ENCODE measurements at places on chromosomes 12 and 14.

DNA sequence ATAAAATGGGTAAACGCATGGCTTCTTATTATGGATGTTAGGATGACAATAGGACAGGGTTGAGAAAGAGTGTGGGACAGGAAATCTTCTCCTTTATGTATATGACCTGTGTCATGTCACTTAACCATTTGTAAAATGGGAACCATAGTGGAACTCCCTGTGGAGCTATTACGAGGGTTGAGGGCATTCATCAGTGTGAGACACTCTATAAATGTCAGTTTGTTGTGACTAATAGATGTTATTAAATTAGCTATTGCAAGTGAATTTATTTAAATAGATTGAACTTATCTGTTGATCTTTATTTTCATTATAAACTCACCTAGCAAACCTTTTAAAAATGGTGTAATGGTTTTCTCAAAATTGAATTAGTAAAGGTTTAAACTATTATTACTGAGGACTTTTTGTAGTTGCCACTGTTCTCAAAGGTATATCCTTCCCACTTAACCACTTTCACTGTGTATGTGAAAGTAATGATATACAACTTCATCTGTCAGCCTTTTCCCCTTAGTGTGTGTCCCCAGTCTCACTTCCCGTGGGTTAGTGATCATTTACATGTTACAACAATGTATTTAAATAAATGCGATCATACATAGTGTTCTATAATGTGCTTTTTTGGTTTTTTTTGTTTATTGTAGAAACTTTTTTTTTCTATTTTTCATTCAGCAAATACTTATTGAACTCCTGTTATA, 17.1 kb downstream of the HELB start:
- DNase-seq: no peak

DNA sequence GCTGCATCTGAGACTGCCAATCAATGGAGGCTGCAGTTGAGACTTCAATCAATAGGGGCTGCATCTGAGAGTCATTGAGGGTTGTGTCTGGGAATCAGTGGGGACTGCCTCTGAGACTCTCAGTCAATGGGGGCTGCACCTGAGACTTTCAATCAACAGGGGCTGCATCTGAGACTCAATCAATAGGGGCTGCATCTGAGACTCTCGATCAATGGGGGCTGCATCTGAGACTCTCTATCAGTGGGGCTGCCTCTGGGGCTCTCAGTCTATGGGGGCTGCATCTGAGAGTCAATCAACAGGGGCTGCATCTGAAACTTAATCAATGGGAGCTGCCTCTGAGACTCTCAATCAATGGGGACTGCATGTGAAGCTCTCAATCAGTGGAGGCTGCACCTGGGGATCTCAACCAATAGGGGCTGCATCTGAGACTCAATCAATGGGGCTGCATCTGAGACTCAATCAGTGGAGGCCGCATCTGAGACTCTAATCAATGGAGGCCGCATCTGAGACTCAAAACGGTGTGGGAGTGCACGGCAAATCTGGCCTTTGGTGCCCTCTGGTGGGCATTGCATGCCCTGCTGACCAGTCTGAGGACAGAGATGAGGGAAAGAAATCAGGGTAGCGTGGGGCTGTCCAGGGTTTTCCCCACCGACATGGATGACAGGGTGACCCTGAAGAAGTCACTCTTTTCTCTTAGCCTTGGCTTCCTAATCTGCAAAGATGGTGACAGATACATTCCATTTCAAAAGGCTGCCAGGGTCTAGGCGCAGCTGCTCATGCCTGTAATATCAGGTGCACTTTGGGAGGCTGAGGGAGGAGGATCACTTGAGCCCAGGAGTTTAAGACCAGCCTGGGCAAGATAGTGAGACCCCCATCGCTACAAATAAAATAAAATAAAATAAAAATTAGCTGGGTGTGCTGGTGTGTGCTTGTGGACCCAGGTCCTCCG, 41.3 kb upstream of the EIF5 start:
- peak; percentile 77 for DNase-seq

DNA sequence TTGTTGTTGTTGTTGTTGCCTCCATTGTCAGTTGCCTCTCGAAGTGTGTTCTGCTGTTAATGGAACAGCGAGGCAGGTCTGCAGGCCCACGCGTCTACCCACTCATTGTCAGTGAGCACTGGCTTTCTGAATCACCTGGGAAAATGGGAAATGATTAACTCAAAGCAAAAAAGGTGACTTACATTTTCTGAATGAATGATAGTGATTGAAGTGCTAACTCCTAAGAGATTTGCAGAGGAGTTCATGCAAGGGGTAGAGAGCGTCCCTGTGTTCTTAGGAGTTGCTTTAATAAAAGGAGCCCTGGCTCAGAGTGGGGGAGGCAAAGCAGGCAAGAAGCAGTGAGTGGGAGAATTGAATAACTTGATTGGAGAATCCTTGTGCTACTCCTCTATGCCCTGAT, 177.6 kb downstream of the CAND1 start:
- peak; percentile 11 for DNase-seq

DNA sequence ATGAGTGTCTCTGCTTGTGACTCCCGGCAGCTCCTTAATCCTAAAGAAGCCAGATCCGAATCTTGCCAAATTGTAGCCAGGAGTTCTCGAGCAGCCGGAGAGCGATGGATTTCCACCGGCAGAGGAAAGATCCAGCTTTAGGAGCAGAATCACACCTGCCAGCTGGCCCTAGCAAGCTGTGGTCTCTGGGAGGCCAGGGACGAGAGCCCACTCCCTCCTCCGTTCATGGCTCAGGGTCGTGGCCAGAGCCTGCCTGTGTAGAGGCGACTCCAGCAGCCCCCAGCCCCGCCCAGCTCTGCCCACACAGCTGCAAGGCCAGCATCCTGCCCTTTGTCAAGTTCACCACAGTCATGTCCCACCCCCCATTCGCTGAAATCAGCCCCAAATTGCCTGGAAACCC, 121.0 kb downstream of the SCARB1 start:
- no peak for DNase-seq

GRCh38 chr14:91348845-91349465, 68.7 kb downstream of the CCDC88C start:
- no peak for DNase-seq

- no peak for DNase-seq
Measured at GRCh38 chr12:109737631-109738030, 24.0 kb downstream of the FAM222A start.

DNA sequence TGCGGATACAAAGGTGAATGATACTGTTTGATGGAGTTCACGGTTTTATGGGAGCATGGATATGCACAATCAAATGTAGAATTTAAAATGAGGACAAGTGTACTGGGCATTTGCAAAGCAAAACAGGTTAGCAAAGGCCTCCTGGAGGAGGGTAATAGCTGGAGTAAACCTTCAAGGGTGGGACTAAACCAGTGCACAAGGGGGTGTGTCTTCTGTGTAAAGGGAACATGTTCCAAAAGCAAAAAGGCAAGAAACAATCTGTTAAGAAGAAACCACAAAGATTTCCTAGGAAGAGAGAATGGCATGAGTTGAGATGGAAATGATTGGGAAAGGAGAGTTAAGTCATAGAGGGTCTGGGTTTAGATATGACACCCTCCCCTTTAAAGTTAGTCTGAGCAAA, 109.2 kb upstream of the SLCO1C1 start:
- DNase-seq: no peak

DNA sequence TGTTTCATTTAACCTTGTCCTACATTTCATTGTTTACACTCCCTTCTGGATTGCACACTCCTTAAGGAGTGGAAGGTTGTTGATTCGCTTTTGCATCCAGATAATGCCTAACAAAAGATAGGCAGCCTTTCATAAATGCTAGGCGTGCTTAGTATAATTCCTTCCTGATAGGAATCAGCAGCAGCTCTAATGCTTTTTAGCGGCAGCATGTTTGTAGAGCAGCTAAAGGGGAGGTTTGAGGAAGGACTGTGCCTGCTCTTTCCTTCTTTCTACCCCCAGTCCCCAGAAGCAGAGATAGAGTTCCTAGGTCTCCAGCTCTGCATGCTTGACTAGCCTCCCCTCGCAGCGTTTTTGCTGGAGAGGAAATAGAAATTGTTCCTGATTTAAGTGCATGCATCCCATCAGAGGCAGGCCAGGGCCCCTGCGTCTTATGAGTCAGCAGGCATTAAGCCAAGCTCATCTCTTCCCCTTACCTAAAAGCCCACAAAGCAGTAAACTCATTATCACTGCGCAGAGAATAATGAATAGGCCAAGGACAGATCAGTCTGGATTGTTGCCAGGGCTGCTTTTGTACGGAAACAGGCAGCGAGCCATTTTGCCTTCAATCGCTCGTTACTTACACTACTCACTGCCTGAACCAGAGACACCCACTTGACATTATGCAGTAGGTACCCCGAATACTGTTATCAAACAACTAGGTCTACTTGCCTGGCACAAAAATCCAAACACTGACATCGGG, 14.0 kb upstream of the TBPL2 start:
- no peak for DNase-seq

DNA sequence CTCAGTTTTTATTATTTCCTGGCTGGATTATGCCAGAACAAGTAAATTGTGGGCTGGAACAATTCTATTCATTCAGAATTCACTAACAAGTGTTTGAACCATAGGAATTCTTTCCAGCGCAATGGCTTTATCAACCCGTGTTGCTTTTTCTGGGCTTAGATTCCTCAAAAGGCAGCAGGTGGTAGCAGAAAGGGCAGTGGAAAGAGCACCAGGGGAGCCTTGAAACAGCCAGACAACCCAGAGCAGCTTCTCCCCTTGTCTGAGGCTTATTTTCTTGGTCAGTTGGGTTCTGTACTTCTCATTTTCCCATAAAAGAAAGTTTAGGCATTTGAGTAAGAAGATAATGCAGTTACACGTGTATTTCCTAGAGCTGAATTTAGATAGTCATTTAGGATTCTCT, 130.7 kb downstream of the OTOGL start:
- DNase-seq: no peak

DNA sequence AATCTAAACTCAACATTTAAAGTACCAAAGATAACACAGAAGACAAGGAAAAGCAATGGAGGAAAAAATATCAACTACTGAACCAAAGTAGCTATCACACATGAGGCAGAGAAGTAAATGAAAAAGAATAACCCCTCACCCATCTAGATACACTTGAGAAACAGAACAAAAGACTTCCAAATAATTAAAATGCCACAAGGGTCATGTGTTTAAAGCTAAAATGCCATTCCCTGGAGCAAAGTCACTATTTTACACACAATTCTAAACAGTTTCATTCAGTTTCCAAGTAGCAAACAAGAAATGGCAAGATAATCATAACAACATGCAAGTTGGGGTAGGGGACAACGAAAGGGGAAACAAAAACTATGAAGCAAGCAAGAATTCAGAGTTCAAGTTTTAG, 12.0 kb downstream of the OSBPL8 start:
- no peak for DNase-seq

DNA sequence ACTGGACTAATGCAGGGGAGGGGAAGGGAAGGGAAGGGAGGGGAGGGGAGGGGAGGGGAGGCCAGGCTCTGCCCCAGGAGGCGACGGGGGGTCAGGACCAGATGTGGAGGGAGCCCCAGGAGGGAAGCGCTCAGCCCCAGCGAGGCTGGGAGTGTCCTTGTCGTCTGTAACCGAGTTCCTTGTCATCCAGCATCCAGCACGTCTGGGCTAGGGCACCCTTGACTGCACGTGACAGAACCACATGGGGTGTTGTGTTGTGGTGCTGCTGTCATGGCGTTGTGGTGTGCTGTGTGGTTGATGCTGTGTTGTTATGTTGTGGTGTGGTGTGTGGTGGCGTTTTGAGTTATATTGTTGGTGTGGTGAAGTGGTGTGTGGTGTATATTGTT, 28.4 kb upstream of the SFSWAP start:
- no peak for DNase-seq

GRCh38 chr12:71799106-71799505, 40.5 kb upstream of the TBC1D15 start:
- no peak for DNase-seq

- DNase-seq: no peak
Measured at GRCh38 chr12:66915306-66915904, 236.5 kb upstream of the GRIP1 start.

- DNase-seq: no peak
Measured at GRCh38 chr12:104735801-104736200, 222.3 kb downstream of the SLC41A2 start.

GRCh38 chr14:98766818-98767217, 505.2 kb downstream of the BCL11B start:
- DNase-seq: no peak

DNA sequence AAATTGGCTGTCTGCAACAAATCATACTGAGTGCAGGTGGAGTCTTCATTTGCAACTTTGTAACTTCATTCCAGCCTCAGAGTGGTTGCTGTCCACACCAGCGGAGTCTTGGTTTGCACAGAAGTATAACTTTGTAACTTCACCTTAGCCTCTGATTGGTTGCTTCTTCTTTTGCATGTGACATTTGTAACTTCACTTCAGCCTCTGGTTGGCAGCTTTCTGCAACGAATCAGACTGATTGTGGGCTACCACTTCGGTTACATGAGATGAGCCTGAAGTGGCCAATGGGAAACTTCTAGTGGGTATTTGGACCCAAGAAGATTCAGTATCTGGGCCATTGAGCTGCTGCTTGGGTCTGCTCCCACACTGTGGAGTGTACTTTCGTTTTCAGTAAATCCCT, 17.8 kb downstream of the RASSF8 start:
- DNase-seq: no peak

All from stimulated activated CD4-positive, alpha-beta T cell treated with anti-CD3 and anti-CD28 coated beads, Interleukin-4, amount 100 ng/mL, for 1 hour (primary cell).